ENCODE measurements at places on chromosomes 12 and 14.

- DNase-seq: no peak
Observed at GRCh38 chr14:72625689-72626088, 268.2 kb downstream of the DPF3 start.

DNA sequence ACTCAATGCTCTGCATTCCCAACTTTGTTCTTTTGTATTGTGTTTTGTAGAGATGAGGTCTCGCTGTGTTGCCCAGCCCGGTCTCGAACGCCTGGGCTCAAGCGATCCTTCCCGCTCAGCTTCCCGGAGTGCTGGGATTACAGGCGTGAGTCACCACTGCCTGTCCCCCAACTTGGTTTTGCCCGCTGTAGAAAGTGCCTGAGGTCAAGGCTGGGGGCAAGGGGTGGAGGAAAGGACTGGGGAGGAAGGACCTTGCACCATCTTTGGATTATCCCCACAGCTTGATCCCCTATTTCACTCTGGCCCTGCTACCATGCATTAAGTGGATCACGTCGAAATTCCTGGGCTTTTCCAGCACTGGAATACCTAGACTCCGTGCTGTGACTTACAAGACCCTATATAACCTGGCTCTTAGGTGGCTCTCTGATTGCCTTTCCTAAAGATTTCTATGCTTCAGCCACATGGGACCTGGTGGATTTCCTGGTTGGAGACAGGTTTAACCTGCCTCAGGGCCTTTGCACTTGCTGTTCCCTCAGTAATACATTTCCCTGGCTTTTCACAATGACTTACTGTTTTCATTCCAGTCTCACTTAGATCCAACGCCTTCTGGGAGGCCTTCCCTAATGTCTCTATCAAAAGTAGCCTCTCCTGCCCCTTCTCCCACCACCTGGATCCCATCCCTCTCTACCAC is 608 bp upstream of the PIANP start:
- DNase-seq: no peak

GRCh38 chr12:109571773-109572505 is 1.4 kb downstream of the MMAB start:
- DNase-seq: no peak

DNA sequence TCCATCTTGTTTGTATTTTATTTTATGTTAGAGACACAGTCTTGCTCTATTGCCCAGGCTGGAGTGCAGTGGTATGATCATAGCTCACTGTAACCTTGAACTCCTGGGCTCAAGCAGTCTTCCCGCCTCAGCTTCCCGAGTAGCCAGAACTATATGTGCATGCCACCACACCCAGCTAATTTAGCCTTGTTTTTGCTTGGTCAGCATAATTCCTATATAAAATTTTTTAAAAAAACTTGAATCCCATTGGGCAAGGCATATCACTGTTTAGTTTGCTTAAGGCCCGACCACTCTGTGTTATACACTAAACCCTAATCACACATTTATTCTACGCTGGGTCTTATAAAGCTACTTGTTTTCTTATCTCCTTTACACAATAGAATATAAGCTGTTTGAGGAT is 266.4 kb downstream of the AKAP6 start:
- no peak for DNase-seq

DNA sequence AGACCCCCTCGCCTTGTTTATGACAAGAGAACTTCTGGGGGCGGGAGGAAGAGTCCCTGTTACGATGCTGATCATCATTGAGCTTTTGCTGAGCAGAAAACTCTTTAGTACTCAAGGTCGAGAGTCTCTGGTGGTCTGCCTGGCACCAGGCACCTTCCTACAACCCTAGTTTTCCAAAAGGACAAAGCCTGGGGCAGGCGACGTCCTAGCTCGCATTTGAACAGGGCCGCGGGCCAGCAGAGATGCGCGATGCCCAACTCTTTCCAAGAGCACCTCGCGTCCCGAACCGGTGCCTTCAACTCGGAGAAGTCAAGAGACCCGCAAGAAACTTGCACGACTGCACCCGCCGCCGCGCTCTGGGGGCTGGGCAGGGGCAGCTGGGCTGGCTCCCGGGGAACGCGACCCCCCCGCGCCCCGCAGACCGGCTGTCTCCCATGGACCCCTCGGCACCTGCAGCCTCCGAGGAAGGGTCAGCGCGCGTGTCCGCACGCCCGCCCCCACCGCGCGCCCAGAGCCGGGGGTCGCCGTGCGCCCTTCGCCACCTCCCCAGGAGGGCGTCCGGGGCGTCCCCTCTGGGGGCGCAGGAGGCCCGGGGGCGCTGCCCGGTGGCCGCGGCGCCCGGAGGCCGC is 377 bp upstream of the BCL7A start:
- DNase-seq: no peak

GRCh38 chr12:92546259-92546634 is 156.5 kb upstream of the PLEKHG7 start:
- DNase-seq: no peak

DNA sequence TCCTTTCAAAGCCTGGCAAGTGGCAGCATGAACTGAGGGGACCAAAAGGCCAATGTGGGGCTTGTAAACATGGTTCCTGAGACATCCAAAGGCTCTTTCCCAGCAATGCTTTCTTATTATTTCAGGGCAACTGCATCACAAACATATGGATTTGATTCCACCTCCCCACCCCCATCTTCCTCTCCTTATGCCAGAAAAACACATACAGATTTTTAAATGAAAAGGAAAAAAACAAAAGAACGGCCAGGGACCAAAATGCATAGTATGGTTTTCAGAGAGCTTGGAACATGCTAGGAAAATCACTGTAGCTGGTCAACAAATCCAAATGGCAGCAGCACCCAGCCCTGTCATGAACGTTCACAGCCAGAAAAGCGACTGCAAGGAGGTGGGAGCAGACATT is 167.6 kb downstream of the ANO2 start:
- DNase-seq: no peak

DNA sequence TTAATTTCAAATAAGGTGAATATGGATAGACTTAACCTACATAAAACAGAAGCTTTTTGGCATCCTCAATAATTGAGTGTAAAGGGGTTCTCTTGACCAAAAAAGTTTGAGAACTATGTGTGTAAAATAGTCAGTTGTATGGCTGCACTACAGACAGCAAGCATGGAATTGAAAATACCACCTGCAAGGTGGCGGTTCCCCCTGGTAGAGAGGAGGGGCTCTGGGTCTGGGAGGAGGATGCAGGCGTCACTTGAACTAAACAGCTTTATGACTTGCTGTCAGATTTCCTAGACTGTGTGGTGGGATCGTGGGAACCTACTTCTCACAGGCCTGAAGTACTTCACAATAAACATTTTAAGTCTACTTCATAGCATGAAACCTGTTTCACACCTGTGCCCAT is 6.3 kb downstream of the EVL start:
- DNase-seq: no peak

DNA sequence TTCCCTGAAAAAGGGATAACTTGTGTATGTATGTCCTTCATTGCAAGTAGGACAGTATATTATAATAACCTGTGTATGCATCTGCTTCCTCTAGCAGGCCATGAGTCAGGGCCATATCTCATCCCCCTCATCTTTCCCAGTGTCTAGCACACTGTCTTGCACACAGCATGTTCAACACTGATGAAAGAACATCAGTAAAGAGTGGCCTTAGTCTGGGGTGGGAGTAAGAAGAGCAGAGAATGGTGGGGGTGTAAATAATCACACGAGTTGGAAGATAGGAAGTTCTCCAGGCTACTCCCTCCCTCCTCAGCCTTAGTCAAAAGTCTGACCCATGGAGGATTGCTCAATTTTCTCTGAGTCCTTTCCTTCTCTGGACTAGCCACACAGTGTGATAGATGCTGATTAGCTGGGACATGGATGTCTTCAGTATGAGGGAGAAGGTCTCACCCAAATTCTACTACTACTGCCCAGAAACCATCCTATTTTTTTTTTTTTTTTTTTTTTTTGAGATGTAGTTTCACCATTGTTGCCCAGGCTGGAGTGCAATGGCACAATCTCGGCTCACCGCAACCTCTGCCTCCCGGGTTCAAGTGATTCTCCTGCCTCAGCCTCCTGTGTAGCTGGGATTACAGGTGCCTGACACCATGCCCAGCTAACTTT is 14.6 kb upstream of the SP1 start:
- no peak for DNase-seq

DNA sequence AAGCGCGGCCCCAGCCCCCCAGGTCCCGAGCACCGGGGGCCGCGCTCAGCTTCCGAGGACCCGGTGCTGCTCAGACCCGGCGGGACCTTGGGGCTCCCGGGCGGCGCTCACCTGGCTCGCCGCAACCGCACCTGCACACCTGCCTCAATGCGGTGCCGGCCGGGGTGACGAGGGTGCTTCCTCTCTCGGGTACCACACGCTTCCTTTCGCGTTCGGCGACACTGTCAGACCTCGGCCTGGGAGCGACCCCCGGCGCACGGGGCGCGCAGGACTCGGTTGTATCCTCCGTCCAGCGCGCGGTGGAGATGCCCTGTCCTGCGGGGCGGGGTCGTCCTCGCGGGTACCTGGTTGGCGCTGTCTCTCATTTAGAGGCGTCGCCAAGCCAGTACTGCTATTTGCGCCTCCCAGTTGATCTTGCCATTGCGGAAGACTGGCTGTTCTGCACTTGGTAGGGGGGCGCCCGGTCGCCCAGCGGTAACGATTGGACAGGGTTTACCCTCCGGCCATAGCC is 718 bp downstream of the PACS2 start:
- DNase-seq: peak; percentile 71

DNA sequence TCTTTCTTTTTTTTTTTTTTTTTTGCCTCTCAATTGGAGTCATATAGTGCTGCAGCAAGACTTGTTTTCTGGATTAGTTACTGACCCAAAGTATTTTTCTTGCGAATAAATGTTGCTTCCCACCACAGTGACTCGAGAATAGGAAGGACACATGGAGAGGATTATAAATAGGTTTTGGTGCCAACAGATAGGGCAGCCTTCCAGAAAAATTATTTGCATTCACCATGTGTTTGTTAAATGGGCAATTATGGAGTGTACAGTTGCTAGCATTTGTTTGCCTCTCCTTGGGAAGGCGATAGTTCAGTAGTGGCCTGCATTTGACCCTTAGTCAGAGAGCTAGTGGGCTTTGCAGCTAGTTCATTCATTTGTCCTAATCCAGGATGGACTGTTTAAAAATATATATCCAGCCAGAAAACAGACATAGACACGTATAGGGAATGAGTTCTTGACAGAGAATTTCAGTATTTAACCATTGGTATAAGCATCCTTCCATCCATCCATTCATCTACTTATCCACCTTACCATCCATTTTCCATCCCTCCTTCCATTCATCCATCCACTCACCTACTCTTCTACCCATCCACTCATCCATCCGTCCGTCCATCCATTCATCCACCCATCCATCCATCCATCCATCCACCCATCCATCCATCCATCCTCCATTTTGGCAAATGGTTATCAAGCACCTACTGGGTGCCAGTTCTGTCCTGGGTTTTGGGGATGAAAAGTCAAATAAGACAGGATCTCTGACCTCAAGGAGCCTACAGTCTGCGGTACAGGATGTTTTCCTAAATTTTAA is 67.5 kb downstream of the CHST11 start:
- no peak for DNase-seq

DNA sequence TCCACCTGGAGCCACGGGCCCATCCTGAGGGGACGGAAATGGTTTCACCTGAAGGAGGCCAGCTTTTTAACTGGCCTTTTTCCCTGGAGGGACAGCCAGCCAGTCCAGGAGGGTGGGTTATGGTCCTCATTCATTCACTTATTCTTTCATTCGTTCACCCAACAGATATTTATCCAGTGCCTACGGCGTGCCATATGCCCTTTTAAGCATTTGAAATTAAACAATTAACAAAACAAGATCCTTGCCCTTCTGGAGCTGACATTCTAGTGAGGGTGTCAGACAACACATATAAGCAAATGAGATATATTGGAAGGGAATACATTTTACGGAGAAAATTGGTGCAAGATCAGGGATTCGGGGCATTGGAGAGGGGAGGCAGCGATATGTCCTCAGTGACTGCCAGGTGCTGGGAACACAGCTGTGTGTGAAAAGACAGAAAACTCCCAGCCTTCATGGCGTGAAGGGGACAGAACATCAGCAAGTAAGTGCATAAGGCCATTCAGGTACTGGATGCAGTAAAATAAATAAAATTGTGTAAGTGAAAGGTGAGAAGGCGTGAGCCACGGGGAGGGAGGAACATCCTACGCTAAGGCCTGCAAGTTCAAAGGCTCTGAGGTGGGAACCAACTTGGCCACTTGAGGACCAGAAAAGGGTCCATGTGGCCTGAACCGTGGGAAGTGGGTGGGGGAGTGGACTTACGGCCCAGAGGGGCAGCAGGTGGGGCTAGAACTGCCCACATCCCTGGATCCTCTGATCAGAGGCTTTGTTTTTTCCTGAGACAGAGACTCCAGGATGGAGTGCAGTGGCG is 684 bp upstream of the ABCB9 start:
- DNase-seq: no peak

- DNase-seq: no peak
Observed at GRCh38 chr14:39302124-39302810, 68.6 kb downstream of the MIA2 start.

DNA sequence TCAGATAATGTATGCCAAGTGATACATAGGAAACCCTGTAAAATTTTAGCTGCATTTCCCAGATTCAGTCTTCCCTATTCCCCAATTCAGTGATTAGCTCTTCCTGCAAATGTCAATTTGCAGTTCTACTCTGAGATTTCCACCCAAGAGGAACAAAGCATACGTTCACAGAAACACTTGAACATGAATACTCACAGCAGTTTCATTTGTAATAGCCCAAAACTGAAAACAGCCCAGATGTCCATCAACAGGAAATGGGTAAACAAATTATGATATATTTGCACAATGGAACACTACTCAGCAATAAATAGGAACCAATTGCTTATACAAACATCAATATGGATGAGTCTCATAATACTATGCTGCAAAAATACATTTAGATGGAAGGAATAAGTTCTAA is 194.2 kb downstream of the GXYLT1 start:
- DNase-seq: no peak

DNA sequence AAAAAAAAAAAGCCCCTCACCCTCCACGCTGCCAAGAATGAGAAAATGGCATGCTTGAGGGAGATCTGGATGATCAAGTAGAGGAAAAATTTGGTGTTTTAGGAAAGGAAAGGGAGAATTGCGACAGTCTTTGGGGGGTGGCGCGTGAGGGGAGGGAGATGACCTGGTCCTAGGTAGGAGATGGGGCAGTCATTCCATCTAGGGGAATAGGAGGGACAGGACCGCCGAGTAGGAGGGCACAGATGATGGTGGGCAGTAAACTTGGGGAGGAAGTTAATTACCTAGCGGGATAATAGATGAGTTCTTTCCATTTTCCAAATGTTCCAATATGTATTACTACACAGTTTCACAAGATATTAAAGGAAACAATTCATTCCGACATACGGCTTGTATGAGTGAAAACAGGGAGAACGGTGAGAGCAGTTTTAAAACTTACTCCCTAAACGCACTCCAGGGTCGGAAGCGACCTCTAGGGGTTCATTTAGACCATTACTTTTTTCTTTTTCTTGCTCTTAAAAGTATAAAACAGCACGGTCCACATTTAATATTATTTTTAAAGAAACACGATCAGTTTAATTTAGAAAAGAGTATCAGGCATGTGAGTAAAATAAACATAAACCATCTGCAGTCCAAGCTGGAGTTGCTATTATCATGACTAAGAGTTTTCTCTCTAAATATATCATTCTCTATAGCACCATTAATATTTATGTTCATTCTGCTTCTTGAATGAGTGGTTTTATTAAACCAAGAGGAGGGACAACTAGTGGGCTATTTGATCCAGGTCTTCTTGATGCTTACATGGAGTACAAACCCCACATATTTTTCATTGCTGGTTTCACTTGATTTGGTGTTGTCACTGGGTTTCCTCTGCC is 3.0 kb upstream of the FNTB start:
- DNase-seq: no peak

Measured in Peyer's patch (tissue), 4 donors.